ENCODE measurements at places on chromosomes 6 and 20. TPM values are rescaled to one million over a fixed set of nuclear protein-coding genes. Genes with fewer than 3 reads are reported as not detected.

KIF25 gene
- not detected for total RNA-seq

WASF1 gene
- 17.7 TPM for total RNA-seq

GRCh38 chr6:134816780-134817179 is 133.1 kb downstream of the ALDH8A1 start:
- no peaks in the 10 kb centered on the region for H3K36me3 ChIP-seq
- H3K4me3 ChIP-seq = no peak overlapping the region
- H3K27me3 ChIP-seq = peaks cover 14% of the 10 kb centered on the region
- DNase-seq = no peak

- DNase-seq = no peak
- H3K4me1 ChIP-seq = peaks cover 19% of the 10 kb centered on the region
- no peak overlapping the region for H3K4me3 ChIP-seq
- H3K27ac ChIP-seq = no peak overlapping the region
These were observed 312.5 kb downstream of the EYA4 start for GRCh38 chr6:133553652-133554051.

- no peak overlapping the region for H3K4me3 ChIP-seq
- peaks cover 17% of the 10 kb centered on the region for H3K27me3 ChIP-seq
- H3K36me3 ChIP-seq = no peaks in the 10 kb centered on the region
These were observed 14.5 kb upstream of the RGS17 start for GRCh38 chr6:153145591-153145990.

DNA sequence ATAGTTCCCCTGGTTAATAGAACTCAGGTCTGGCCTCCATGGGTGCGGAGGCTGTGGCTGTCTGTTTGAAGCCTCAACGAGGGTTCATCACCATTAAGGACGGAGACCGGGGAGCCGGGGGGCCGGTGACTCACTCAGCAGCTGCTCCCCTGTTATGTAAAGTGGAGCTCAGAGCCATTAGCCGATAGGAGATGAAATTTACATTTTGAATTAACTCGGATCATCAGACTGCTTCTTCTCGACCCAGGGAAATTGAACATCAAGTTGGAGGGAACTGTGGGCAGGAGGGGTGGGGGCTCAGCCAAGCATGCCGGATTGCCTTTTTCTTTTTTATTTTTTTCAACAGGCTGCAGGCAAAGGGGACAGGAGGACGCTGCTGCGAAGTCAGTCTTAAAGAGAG is 12.3 kb downstream of the PCK1 start:
- H3K4me1 ChIP-seq = peaks cover 23% of the 10 kb centered on the region
- no peak overlapping the region for H3K4me3 ChIP-seq
- H3K36me3 ChIP-seq = no peaks in the 10 kb centered on the region
- no peak overlapping the region for H3K27ac ChIP-seq

- peaks cover 4% of the 10 kb centered on the region for H3K4me1 ChIP-seq
- no peaks in the 10 kb centered on the region for H3K36me3 ChIP-seq
- H3K27me3 ChIP-seq = peaks cover 8% of the 10 kb centered on the region
- H3K27ac ChIP-seq = no peak overlapping the region
- no peak for DNase-seq
These were observed 16.0 kb downstream of the RPS12 start for GRCh38 chr6:132830334-132830751.

All from type B pancreatic cell (in vitro differentiated cells).